ENCODE measurements at places on chromosomes 7 and 10.

GRCh38 chr7:111025006-111025405, 65.9 kb upstream of the LRRN3 start:
- DNase-seq: no peak

GRCh38 chr7:93972029-93972725, 32.0 kb downstream of the BET1 start:
- DNase-seq: no peak

DNA sequence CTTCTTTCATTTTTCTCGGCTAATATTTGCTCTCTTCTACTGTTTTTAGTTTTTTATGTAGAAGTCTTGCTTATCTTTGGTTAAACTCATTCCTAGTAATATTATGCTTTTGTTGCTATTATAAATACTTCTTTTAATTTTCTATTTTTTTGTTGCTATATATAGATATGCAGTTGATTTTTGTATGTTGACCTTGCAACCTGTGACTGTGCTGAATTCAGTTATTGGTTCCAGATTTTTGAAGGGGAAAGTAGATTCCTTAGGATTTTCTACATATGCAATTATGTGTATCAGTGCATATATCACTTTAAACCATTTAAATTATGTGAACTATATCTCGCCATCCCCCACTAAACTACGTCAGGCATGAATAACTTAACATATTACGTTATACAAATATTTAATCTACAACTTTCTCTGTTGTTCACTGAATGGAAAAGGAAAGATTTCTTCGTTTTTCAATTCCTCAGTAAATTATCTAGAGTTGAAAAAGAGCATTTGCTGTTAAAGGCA, 71.5 kb downstream of the IDE start:
- DNase-seq: no peak

GRCh38 chr10:90130321-90131086, 429.1 kb downstream of the KIF20B start:
- no peak for DNase-seq

DNA sequence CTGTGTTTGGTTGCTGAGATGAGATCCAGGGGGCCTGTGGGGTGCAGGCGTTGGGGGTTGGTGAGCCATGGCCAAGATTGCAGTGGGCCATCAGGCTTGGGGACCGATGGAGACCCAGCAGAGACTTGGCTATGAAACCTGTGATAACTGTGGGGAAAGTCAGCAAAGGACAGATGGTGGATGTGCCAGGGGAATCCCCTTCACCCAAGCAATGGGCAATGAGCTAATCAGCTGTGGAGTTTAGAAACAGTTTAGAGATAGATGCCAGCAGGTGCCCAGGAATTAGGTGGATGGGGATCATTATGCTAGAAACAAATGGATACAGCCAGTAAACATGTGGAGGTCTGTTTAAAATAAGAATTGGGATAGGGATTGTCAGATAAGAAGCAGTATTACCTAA, 151.4 kb upstream of the FERD3L start:
- DNase-seq: no peak

DNA sequence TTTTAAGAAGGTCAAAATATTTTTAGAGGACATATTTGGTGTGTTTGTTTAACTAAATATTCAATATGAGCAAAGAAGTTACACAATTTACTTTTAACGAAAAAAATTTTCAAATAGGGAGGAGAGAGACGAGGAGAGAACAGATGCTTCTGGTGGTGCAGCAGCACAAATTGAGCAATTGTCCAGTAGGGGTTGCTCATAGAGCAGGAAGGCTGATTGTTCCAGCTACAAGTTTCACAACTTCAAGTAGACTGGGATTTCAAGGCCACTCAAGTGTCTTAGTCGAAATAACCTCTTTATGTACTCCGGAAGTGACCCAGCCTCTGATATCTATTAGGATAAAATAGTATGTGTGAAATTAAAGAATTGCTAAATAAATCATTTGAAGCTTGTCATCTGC, 197.9 kb downstream of the HDAC9 start:
- no peak for DNase-seq

GRCh38 chr10:96772196-96772595, 51.9 kb upstream of the PIK3AP1 start:
- DNase-seq: no peak

DNA sequence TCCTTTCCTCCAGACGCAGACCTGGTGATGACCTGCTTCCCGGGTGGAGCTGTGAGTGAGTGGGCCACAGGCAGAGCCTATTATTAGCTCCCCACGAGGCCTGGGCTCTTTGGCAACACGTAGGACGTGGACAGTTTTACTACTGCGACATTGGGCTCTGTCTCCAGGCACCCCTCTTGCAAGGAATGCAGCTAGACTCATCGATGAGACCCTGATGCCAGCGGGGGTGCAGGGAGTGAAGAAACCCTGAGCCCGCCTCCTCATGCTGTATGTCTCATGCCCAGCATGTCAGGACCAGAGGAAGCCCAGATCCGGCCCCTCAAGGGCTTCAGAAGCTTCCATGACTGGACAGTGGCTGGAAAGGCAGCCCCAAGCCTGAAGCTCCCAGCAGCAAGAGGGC, 161.9 kb downstream of the TCERG1L start:
- no peak for DNase-seq

DNA sequence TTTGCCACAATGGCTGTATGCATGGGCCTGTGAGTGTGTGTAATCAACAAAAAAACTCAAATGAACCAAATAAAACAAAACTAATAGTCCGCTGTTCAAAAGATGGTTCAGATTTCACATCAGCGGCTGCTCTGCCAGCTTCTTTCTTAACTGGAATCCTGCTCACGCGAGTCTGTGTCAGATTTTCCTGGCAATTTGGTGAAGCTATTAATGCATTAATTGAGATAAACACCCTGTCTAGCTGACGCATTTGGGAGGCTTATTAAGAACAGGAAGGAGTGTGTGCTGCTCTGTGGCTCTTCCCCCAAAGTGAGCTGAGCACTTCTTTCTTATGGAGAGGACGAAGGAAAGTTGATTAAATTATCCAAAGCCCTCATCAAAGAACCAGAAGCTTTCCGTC, 336.6 kb upstream of the MKI67 start:
- DNase-seq: no peak

GRCh38 chr7:138025215-138026186, 23.6 kb upstream of the CREB3L2 start:
- no peak for DNase-seq

DNA sequence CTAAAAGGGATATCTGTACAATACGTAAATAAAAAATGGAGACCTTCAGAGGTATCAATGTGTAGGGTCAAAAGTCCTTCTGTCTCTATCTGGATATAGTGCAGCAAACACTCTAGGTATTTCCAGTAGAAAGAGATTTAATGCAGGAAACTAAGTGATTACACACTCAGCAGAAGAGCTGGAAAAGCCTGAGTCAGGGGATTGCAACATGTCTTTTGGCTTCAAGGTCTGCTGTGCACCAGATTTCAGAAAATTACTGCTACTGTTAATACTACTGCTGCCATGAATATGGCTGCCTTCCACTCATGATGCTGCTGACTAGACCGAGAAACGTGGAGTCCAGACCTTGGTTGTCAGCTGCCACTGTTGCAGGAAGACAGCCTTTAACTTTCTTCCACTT, 94.9 kb upstream of the DLX6 start:
- DNase-seq: no peak

- no peak for DNase-seq
These were observed 26.3 kb upstream of the TNKS2 start for GRCh38 chr10:91771907-91772306.

GRCh38 chr7:132654150-132654549, 77.9 kb upstream of the PLXNA4 start:
- DNase-seq: no peak

GRCh38 chr7:81594767-81595166, 175.1 kb downstream of the HGF start:
- DNase-seq: no peak

DNA sequence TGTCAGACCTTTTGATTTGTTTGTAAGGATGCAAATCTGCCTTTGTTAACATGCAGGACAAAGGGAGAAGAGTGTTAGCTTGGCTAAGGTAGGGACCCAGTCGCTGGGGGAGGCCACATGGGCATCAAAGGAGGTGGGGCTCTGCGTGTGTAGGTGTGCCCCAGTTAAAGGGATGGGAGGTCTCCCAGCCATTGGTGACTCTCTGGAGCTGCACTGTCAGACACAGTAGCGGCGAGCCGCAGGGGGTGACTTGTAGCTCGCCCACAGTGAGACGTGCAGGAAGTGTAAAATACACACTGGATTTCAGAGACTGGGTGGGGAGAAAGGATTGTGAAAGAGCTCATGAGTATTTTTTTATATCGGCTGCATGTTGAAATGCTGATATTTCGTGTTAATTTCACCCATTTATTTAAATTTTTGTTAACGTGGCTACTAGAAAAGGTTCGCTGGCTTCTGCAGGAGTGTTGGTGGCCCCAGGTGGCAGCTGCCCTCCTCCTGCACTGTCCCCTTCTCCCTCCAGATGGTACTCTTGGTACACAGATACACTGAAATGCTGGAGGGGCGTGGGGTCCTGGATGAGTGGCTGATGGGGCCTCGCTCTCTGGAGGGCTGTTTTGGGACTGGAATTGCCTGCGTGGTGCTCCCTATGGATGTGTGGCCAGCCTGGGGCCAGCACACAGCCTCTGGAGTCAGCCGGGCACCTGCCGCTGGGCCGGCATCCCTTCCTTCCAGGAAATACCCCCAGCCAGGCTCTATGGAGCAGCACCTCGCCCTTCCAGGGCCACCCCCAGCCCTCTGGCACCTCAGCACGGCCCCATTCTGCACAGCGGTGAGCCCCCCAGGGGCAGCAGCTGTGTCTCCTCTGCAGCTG, 59.2 kb downstream of the LHPP start:
- DNase-seq: no peak

DNA sequence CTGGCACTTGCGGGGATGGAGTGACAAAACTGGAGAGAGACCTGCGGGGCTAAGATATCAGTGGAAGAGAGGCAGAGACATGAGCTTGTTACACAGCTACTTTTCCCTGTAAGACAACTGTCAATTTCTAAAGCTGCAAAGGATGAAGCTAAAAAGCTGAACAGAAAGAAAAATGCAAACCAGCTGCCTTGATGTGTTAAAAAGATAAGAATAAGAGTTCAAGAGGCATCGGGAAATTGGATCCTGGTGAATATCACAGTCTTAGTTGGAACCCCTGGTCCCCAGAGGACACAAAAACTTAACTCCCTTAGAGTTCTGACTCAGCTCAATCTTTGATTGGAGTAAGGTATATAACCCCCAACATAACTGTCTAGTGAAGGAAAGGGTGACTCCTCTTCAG, 38.8 kb downstream of the VPS41 start:
- DNase-seq: no peak

DNA sequence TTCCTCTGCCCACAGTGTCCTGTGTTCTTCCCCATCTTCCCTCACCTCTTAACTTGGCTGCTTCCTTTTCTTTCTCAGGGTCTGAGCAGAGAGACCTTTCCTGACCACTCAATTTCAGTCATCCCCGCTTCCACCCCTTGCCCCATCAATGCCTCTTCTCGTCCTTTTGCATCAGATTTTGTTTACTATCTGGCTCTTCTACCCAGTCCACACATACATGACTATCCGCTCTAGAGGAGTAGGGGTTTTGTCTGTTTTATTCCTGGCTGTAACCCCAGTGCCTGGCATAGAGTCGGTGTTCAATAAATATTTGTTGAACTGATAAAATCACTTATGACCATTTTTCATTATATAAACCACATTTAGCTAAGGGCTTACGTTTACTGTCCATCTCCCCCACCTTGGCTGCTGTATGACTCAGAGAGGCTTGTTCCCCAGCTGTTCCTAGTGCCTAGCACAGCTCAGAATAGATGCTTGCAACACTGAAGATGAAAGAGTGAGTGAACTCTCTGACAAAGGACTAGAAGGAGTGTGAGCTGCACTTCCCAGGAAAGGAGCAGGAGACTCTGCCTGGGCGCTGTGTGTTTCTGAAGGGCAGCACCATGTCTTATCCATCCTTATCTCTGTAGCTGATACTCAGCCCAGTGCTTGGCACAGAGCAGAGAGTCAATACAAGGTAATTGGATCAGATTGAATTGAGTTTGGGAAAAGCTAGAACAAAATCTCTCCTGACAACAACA, 21.9 kb downstream of the ARID5B start:
- no peak for DNase-seq

DNA sequence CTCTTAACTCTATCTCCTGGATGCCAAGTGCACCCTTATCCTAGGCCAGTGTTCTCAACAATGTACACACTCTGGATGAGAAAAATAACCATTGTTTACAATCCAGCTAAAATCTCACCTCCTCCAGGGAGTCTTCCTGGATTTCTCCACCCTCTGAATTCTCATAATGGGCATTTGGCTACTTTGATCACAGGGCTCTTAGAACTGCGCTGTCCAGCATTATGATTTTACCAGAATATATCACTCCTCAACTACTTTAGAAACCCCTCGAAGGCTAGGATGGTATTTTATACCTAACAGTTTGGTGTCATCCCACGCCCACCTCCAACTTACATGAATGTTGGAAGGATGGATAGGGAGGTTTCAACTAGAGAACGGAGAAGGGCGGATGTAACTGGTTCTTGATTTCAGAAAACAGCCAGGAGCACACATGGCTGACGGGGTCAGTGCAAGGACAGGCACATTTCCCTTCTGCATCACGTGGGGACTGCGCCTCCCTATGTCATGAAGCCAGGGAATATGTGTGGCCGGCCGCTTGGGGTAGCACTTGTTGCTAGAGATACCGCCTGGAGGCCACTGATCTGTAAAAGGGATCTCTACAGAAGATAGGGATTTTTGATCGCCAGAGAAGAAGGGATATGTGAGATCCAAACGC, 1.2 kb upstream of the ATP6V0E2 start:
- DNase-seq: no peak

GRCh38 chr10:12107781-12108180, 21.7 kb upstream of the SEC61A2 start:
- DNase-seq: no peak

DNA sequence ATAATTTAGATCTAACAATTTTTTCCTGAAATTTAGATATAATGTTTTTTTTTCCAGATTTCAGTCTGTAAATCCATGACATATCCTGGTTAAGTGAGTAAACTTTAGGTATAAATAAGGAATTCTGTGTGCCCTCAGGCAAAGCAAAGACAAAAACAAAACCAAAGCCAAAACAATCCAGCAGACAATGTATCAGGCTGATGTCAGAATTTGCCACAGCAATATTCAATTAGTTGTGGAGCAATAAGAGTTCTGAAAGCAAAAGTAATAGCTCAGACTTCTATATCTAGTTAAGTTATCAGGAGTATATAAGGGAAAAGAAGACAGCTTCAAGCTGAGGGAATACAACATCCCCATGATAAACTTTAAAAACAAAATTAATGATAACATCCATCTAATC, 82.0 kb downstream of the MKX start:
- no peak for DNase-seq

Data from stimulated activated CD8-positive, alpha-beta memory T cell treated with anti-CD3 and anti-CD28 coated beads, Interleukin-2, amount 100 ng/mL, for 48 hours (primary cell).